Stimulated activated CD4-positive, alpha-beta T cell treated with anti-CD3 and anti-CD28 coated beads, Interleukin-2, amount 100 ng/mL, for 48 hours (primary cell): ENCODE measurements at places on chromosomes 5 and 9.
A peak's percentile ranks its signal among the peaks of the same experiment; 100 is the strongest.

DNA sequence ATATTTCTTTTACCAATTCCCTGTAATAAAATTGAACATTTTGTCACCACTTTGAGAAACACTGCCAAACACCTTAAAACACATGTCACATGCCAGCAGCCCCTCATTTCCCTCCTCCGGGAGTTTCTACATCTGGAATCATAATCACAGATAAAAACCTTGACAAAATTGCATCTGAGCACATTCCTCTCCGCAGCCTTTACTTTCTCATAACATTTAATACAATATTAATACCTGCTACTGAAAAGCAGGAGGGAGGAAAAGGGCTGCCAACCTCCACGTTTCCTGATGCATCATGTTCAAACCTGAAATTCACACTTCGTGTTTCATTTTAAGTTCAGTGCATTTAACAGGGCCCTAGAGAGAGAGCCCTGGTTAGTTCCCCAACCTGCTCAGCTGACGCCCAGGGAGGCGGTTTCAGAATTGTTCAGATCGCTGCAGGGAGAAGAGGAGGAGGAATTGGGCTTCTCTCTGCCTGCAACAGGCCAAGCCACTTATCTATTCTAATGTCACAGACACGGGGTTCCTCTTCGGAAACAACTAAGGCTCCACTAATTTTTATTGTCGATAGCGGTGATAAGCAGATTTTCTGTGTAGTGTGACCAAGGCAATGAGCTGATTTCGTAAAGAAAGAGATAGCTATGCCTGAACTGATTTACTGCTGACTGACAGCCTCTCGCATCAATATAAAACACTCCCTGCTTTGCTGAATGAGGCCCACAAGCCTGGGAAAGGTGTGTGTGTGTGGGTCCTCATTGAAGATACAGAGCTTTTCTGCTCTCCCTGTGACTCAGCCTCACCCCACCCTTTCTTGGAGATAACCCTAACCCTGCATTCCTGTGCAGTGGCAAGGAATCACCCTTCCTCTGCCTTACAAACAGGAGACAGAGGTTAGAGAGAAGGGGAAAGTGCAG, 4.9 kb upstream of the LHX2 start:
- no peak for DNase-seq

DNA sequence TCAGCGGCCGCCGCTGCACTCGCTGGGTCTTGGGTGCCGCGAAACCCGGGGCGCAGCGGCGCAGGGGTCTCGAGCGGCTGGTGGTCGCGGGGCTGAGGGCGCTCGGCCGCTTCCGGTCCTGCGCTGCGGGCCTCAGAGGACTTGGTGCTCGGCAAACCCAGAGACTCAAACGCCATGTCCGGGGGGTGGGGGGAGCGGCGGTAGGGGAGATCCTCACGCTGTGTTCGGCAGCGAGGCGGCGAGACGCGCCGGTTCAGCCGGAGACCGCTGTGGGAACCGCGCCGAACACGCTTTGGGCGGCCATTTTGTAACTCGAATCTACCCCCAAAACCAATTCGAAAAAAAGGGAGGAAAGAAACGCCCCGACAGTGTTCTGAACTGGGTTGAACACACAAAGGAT, 317.5 kb upstream of the CDH18 start:
- DNase-seq = no peak

- no peak for DNase-seq
Observed at GRCh38 chr9:133691626-133692363, 46.4 kb downstream of the SARDH start.

DNA sequence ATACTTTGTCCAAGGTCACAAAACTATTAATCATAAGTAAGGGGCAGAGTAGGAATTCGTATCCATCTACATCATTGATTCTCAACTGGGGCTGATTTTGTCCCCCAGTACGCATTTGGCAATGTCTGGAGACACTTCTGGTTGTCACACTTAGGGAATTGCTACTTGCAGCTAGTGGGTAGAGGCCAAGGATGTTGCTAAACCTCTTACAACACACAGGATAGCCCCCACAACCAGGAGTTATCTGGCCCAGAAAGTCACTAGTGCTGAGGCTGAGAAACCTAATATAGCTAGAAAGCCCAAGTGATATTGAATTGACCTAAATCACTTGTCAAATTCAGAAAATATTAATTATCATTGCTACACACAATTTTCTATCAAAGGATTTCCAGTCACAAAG, 120.4 kb upstream of the ABCA1 start:
- no peak for DNase-seq

- DNase-seq = no peak
Observed at GRCh38 chr9:4263591-4263990, 36.3 kb downstream of the GLIS3 start.

DNA sequence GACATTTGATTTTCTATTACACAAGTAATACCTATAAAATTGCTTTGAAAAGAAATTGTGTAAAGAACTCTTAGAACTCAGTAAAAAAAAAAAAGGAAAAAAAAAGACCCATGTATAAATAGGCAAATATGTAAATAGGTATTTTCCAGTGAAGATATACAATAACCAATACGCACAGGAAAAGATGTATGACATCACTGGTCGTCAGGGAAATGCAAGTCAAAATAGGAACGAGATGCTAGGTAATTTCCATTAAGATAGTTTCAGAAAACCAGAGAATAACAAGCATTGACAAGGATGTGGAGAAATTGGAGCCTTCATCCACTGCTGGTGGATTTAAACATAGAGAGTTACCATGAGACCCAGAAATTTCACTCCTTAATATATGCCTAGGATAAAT, 708.8 kb downstream of the MTRR start:
- DNase-seq = no peak

DNA sequence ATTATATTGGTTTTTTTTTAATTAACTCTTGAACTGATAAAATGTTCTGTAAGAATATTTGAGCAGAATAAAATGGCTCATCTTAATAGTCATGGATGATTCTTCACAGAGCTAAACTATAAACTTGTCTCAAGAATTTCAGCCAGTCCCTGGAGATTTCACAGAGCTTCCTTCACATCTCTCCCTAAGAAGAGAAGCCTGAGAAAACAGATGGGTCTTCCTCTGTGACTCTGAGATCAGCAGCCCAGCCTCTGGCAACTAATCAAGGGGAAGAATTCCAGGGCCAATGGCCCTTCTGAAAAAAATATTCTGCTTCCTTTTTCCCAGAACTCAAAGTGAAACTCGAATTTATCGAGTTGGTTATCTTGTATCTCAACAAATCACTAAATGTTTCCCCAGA, 122.2 kb upstream of the ITGA1 start:
- no peak for DNase-seq

GRCh38 chr5:43007911-43008362, 32.2 kb downstream of the ANXA2R start:
- peak; percentile 74 for DNase-seq

DNA sequence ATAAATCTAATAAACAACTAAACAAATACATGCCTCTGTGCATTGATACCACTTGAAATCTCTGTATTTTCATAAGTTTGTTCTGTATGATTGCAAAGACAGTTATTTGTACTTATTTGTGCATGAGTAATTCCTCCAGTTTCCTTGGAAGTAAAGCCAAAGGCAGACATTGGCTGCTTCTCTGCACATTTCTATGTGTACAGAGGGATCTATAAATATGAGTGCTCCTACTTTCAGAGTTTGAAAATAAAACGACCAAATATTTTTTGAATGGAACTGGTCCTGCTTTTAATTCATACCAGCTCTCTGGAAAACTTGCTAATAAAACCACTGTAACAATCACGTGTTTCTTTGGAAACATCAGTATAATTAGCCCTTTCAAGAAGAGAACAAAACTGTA, 306.5 kb downstream of the MAN2A1 start:
- DNase-seq = no peak

- DNase-seq = no peak
Observed at GRCh38 chr9:37859043-37859442, 44.9 kb downstream of the SLC25A51 start.

DNA sequence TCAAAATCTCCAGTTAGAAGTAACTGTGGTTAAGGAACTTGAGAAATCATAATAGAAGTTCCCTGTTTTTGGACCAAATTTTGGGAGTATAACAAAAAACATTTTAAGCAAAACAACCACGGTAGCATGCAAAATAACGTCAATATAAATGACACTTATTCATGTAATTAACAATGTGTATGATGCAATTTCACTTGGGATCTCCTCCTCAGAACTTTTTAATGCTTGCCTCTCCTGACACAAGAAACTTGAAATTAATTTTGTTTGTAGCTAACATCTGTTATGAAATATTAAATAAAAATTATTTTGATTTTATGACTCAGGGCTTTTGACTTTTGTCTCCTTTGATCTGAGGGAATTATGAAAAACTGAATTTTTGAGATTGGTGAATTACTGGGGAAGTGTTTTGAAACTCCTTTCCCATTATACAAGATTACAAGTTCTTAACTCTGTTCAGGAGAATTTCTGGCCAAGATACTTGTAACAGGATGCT, 149.7 kb downstream of the ATP10B start:
- DNase-seq = no peak

DNA sequence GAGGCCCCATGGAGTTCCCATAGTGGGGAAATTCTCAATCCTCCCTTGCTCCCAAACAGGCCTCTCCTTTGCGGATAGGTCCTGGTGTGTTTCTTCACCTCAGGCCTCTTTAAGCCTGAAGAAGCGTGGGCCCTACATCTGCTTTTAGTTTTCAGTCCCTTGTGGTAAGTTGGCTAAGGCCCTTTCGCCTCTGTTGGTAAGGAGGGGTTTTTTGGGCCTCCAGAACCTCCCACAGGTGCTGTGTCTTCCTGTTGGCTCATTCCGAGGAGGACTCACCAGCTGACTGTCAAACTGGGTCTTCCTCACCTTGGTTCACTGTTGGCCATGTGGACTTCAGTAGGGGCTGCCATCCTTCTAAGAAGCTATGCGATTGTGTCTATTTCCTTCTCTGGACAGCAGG, 56.4 kb upstream of the DHFR start:
- no peak for DNase-seq

GRCh38 chr5:172775326-172776234, 4.6 kb upstream of the DUSP1 start:
- no peak for DNase-seq

GRCh38 chr5:83306572-83307241, 164.8 kb upstream of the VCAN start:
- DNase-seq = peak; percentile 1

DNA sequence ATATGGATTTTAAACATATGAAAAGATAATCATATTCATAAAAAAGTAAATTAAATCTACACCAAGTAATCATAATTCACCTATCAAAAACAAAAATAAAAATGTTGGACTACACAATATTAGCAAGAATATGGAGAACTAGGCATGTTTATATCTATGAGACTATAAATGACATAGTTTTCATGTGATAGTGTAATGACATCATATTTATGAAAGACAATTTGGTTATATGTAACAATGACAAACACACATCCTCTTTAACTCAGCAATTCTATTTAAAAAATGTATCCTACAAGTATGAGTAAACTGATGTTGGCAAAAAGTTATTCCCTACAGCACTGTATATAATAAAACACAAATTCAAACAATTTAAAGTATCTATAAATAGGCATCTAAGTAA, 312.3 kb downstream of the EDIL3 start:
- no peak for DNase-seq

GRCh38 chr5:77957516-77957915, 181.4 kb upstream of the TBCA start:
- DNase-seq = no peak
